ENCODE measurements at places on chromosomes 13 and 19.

DNA sequence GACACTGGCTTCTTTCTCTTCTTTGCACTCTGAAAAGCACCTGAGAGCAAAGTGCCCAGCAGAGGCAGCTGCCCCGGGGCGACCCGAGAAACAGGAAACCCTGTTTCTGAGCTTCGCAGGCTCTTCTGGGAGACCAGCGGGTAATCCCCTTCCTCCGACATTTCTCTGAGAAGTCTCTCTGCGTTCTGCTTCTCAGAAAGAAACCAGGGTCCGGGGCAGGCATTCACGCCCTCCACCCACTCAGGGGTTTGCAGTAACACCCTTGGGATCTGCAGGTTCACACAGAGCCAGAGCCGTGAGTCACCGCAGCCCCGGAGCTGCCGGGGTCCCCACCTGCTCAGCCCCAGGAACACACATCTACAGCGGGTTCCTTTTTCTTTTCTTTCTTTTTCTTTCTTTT lies 86.0 kb downstream of the GADD45B start:
- DNase-seq = no peak

- DNase-seq = no peak
Measured at GRCh38 chr13:106755542-106755941, 187.6 kb upstream of the ARGLU1 start.

- DNase-seq = no peak
Measured at GRCh38 chr19:10885201-10886169, 14.1 kb downstream of the CARM1 start.

DNA sequence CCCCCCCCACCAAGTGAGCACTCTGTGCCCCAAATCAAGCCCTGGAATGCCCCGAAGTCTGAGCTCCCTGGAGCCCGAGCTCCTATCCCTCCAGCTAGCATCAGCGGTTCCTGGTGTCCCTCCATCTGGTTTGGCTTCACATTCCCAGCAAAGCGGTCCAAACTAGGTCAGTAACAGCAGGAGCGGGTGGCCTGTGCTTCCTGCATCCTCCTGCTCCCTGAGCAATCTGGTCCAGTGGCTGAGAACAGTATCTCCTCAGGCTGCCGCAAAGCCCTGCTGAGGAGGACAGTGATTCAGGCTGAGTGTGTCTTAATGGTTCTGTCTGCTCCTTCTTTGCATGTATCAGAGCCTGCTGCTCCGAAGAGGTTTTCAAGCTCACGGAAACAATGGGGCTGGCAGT lies 25.9 kb downstream of the RASL11A start:
- no peak for DNase-seq

DNA sequence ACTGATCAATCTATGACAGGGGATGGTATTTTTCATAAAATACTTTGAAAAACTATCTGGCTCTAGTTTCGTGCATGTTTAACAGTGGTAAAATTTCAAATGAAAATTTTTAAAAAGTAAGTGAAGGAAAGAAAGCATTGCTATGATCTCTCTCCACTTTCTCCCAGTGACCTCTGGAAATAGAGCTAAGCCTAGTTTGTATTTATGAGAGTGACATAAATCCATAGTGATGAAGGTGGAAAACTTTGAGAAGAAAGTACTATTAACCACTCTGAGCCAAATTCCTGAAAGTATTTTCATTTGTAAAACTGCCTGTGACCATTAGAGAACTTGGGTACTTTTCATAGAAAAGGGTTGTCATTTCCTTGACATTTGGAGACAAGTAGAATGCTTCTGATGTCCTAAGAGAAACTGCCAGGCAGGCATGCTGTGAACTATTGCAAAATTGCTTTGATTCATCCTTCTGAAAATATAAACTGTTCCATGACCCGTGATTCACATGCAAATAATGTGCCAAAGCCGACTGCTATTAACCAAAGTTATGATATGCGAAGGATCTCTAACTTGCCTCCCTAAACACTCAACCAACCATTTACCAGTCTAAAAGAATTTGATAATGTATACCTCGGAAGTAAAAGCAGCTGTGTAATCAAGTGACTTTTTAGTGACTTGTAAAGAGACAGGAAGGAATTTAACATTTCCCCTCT lies 133.2 kb downstream of the VWA8 start:
- DNase-seq = peak; percentile 48

GRCh38 chr19:21082011-21082975 lies at the start of gene ZNF714:
Gene ZNF714 (plus strand): TSS chr19:21082203. CDS start chr19:21098269, 16,066 bp downstream.
- peak; percentile 79 for DNase-seq

- no peak for DNase-seq
Measured at GRCh38 chr13:43446126-43446525, 340.6 kb downstream of the ENOX1 start.

- no peak for DNase-seq
Measured at GRCh38 chr13:73703606-73704005, 430.6 kb downstream of the KLF12 start.

- DNase-seq = no peak
Measured at GRCh38 chr13:75889427-75889826, 253.3 kb downstream of the LMO7 start.

DNA sequence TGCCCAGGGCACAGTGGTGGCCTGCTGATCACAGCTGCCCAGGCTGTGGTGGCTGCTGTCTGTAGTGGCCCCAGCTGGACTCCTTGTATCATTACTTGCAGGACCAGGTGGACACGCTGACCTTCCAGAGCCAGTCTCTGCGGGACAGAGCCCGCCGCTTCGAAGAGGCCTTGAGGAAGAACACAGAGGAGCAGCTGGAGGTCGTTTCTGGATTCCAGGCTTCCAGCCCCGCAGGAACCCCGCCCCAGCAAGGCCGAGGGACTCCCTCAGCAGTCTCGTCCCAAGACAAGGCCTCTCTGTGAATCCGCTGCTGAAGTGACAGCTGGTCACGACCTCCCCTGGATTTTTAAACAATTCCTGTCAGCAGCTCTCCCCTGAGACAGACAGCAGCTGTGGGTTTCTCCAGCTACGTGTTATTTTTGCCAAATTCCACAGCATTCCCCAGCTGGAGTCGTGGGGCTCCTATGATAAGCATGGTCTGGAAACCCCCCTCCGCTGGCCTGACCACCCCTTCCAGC lies 98.3 kb downstream of the SLC7A1 start:
- no peak for DNase-seq

GRCh38 chr13:98349731-98350305 lies 172.7 kb upstream of the RNF113B start:
- no peak for DNase-seq

DNA sequence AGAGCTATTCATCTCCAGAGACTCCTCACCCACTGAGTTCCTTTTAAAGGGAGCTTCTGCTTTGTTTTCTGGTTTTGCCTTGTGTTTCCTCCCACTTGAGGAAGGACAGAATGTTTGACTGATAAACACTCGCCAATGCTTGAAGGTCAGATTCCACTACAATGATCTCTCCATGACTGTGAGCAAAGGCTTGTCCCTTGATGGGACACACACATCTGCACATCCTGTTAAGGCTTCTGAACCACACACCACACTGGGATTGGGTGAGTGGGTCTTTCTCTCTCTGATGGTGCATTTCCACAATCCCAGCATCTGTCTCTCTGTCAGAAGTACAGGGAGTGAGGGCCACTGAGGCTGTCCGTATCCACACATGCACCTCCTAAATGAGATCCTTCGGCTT lies 245.3 kb downstream of the IRS2 start:
- no peak for DNase-seq

DNA sequence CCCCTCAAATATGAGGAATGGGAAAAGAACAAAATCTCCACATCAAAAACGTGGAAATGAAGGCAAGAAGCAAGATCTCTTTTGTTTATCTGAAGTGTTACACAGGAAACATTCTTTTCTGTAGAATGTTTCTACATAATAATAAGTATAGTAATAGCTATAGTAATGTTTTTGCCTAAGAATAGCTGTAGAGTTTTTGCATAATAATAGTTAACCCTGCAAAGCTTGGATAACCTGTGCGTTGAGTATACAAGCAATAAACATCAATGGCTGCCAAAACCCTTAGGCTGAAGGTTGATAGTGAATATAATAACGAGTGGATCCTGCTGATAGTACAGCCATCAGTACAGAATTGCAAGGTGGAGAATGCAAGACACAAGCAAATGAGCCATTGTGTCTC lies 11.1 kb upstream of the LILRA5 start:
- no peak for DNase-seq

- no peak for DNase-seq
Measured at GRCh38 chr19:45789035-45789786, 3.4 kb downstream of the DMWD start.

DNA sequence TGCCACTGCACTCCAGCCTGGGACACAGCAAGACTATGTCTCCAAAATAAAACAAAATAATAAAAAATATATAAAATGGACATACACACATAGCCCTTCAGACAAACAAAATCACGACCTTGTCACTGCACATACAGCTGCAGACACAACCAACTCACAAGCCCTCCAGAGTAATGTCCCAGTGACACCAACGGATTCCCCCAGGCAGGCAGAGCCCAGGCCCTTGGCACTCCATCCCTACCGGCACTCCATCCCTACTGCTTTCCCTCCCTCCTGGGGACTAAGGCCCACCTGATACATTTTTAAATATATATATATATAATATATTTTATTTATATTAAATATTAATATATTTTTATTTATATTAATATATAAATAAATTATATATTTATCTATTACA lies 18.5 kb downstream of the ZNF101 start:
- DNase-seq = no peak

DNA sequence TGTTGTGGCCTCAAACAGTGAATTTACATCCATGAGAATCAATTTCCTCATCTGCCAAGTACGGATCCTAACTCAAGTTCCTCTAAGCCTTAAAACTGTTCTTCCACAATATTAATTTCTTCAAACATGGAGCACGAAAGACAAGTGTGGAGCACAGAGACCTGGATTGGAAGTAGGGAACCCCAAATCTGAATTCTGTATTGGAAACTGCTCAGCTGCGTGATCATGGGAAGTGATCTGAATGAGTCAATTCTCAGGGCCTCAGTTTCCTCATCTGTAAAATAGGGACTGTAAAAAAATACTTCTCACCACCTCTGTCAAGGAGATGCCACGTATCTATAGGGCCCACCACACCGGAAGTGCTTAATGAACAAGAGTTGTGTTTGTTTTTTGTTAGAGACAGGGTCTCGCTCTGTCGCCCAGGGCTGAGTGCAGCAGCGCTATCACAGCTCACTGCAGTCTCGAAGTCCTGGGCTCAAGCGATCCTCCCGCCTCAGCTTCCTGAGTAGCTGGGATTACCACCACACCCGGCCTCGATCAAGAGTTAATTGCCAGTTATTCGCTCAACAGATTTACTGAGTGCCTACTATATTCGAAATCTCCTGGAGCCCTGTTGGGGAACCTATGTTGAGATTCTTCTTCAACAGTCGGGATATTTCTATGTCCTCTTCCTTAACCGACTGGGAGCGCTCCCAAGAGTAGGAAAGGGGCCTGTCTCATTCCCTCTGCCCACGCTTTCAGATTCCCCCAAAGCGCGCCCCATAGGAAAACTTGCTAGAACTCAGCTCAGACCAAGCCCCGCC lies 1.6 kb downstream of the SERTAD3 start:
- no peak for DNase-seq

GRCh38 chr13:73307481-73307880 lies 248.7 kb downstream of the KLF5 start:
- no peak for DNase-seq

DNA sequence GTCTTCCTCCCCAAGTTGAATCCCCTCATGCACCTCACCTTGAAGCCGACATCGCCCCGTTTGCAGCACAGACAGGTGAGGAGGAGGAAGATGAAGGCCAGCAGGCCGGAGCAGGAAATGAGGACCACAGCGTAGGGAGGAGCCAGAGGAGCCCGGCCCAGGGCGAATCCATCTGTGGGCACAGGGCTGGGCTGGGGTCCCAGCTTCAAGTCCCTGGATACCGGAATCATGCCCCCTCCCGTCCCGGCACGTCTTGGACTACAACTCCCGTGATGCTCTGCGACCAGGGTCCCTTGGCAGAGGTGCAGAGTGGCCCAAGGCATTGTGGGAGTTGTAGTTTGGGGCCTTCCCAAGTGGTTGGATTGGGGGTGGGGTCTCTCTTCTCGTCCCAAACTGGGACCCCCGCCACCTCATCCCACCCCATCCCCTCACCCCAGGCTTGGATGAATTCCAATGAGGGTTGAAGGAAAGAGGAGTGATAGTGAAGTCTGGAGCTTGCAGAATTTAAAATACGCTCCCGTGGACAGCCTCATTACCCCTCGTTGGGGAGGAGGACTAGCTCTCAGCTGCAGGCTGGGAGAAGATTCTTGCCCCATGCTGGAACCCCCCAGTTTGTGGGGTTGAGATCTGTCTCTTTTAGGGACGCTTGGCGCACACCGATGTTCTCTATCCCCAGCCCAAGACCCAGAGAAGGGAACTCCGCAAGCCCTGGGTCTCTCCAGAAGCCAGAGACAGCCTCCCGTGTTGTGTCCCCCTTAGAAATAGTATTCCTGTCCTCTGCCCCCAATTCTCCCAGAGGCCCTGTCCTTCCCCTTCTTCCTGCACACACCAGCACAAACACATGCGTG lies 990 bp downstream of the LMTK3 start:
- DNase-seq = no peak

All from retinal pigment epithelial cell (primary cell).